ENCODE measurements at places on chromosomes 1 and 21.

GRCh38 chr1:92480200-92480812 lies 6.4 kb downstream of the GFI1 start:
- DNase-seq, result no peak

GRCh38 chr1:87880098-87880760 lies 551.5 kb downstream of the LMO4 start:
- no peak for DNase-seq

DNA sequence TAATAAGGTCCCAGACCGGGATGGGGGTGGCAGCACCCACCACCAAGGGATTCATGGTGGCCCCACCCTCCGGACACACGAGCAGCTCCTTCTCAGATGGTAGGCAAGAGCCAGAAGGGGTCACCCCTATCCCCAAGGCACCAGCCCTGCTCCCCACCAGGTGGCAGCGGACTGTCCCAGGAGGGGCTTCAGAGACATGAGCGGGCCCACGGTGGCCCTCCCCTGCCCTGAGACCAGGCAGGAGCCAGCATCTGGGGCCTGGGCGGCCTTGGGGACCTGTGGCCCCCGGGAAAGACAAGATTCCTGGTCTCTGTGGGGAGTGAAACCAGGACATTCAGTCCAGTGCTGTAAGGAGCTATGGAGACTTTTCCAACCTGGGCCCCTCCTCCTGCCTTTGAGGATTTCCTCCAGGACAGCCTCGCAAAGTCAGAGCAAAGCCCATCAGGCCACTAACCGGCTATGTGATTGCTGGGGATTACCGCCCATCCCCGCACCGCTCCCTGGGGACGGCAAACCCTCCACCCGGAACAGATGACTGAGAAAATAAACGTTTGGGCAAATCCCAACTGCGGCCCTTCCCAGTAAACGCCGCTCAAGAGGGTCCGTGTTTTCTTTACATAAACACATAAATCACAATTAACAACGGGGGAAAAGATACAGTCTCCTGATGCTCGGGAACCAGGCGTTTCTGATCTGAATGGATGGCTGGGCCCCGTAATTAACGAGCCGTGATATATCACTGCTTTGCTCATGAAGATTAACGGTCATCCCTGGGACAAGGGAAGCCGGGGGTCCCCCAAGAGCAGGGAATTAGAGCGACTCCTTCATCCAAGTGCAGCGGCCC lies 50.9 kb upstream of the ARHGEF16 start:
- no peak for DNase-seq

GRCh38 chr1:80202118-80202517 lies 1195.6 kb upstream of the ADGRL4 start:
- DNase-seq, result no peak

DNA sequence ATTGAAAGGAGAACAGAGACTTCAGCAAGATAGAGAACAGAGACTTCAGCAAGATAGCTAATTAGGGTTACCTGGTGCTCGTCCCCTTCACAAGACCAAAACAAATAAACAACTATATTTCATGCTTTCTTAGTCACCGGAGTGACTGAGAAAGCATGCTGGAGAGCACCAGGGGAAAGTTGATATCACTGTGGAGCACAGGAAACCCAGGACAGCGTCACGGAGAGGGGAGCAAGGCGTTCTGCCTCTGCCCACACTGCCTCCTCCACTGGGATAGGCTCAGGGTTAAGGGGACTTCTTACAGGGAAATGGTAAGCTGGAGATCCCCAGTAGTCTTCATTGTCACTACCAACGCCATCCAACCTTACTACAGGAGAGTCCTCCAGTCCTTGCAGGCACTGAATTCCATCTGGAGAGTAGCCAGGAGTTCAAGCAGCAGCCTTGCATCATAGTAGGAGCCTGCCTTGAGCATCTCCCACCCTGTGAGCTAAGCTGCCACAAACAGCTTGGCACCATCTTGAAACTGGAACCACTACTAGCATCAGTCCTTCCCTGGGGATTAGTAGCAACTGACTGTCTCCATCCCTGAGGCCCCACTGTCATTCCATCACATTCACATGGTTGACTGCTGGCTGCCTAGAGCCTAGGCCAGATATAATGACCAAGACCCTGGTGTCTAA lies 239.4 kb downstream of the PLPP3 start:
- no peak for DNase-seq

GRCh38 chr1:58107943-58108342 lies 438.6 kb downstream of the OMA1 start:
- DNase-seq, result no peak

- no peak for DNase-seq
These were observed 8.0 kb upstream of the RNPC3 start for GRCh38 chr1:103517380-103518047.

- no peak for DNase-seq
These were observed 75.0 kb upstream of the WNT4 start for GRCh38 chr1:22217811-22218460.
